ENCODE measurements at places on chromosomes 7 and 10.

- DNase-seq: no peak
Measured at GRCh38 chr10:78381107-78381506, 347.4 kb downstream of the RPS24 start.

GRCh38 chr10:91779011-91779605, 19.1 kb upstream of the TNKS2 start:
- no peak for DNase-seq

DNA sequence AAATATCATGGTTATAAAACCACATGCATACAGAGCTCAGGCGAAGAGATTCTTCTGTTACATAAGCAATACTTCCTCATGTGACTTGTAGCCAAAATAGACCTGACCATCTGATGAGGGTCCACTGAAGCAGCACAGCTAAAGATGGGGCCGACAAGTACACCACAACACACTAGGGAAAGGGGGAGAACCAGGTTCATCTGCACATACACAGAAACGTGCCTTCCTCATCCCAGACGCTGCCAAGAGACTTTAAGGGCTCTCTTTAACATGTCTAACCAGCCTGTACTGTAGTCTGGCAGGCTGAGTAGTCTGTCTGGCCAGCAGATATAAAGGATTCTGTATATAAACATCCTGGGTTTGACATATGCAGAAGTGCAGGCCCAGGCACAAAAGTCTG, 30.3 kb downstream of the ERCC6 start:
- DNase-seq: no peak

GRCh38 chr7:83976302-83976701, 218.3 kb downstream of the SEMA3A start:
- DNase-seq: no peak

DNA sequence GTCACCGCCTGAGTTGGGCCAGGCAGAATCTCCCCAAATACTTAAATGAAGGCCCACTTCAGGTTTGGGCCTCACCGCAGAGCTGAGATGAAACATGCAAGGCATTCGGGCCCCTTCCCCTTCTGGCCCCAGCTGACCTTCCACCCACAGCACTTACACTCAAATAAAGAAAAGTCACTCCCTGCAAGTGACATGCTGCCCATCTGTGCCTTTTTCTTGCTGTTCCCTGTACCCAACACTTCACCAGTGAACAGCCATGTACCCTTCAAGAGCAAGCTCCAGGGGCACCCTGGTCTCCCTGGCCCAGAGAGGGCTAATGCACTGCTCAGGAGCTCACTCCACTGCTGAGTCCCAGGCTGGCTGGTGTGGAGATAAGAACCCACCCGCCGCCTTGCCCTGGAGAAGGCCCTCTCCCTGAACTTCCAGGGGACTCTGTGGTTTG, 40.7 kb downstream of the ZCCHC24 start:
- DNase-seq: no peak

DNA sequence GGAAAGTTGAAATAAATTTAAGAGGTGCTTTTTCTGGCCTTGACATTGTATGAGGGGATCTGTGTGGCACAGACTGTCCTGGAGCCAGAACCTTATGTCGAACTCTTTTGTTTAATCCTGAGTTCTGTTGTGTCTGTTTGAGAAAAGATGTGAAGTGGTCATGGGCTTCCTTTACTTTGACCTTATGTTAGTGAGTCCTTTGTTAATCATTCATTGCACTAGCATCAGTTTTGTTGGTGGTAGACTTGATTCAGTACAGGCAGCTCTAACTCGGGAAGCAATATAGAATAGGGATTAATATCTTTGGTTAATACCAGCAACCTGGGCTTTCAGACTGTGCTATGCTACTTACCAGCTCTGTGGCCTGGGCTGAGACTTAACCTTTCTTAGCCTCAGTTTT, 123.9 kb upstream of the FZD1 start:
- DNase-seq: no peak

GRCh38 chr10:33094263-33095051, 136.4 kb upstream of the ITGB1 start:
- no peak for DNase-seq

DNA sequence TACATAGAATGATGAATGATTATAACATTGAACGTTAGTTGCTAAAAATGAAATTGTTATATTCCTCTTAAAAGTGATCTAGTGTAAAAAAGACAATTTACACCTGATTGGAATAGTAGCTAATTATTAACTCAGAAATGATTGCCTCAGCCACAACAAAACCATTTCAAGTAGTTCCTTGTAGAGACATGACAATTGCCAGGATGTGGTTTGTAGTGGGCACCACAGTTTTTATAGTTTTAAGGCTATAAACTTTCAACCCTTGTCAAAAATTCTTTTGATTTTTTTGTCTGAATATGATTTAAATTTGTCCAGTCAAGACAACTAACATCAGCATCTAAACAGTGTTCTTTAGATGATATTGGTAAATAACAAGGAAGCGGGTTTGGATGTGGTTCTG, 145.2 kb downstream of the SUGCT start:
- DNase-seq: no peak

GRCh38 chr10:72952642-72953158, 1.9 kb downstream of the PLA2G12B start:
- DNase-seq: no peak

DNA sequence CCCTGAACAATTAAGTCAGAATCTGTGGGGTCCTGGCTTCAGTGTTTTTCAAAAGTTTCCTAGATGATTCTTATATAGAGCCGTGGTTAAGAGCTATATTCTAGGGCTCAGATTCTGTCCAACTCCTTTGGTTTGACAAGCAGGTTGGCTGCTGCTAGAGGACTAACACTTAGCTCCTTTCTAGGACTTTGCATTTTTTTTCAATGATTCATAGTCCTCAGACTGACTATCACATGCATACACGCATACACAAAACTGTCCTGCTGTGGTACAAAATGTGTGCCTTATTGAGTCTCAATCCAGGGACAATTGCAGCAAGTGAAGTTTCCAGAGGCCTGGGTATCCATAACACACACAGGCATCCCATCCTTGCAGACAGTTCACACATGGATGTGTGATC, 392.0 kb downstream of the NRG3 start:
- no peak for DNase-seq

DNA sequence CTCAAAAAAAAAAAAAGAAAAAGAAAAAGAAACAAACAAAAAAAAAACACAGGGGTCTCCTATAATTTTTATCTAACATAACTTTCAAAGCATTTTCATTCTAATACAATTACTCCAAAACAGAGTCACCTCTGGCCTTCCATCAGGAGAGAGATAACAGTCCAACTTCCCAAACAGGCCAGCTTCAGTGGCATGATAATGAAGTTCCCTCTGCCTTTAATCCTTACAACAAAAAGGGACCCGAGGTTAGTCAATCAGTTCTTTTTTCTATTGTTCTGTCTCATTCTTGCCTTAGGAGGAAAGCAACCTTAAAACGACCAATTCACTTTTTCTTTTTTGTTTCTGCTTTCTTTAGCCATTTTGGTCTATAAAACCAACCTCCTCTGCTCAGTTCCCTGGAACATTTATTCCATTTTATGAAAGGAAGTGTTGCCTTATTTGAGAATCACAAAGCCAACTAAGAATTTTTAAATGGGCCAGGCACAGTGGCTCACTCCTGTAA, 16.5 kb upstream of the FXYD4 start:
- no peak for DNase-seq

DNA sequence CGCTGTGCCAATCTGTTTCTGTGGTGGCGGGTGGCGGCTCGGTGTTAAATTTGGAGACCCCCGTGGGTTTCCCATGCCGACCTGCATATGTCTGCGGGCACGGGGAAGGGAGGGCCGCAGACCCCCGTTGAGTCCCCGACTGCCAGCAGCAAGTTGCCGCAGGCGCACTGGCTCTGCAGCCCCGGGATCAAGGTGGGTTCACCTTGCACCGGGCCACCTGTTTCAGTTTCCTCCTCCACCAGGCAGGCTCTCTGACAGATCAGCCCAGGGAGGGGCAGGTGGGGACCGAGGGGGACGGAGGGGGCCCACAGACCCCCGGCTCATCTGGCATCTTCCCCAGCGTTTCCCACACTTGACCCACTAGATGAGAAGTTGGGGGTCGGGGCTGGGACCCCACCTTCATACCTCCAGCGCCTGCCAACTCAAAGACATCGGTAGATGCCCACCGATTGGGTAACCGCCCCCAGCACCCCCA, 95.9 kb downstream of the CUX1 start:
- DNase-seq: no peak

DNA sequence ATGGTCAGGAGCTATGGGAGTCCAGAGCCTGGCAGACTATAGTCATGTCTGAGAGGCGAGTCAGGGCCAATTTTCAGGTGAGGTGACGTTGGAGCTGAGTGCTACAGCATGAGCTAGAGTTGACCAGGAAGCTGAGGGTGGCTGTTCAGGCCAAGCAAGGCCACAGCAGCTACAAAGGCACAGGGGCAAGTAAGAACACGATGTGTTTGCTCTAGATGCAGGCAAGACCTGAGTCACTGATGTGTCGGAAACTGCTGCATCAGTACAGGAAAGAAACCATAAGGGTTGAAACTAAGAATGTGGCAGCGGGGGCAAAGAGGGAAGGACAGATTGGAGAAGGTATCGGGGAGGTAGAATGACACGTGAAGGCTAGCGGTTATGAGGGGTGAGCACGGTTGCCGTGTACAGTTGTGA, 11.8 kb upstream of the RRP12 start:
- DNase-seq: no peak

DNA sequence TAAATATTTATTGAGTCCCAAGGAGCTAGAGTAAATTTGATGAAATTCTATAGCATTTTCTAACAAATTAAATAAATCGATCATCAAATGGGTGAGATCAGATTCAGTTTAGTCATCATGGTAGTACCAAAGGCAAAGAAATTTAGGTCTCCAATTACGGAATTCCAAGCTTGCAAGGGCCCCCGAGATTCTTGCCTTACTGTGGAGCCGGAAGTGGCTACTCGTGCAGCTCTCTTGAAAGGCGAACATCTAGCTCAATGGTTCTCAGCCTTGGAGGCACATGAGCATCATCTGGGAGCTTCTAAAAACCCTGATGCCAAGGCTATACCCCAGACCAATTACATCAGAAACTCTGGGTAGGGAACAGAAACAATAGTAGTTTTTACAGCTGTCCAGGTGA, 117.9 kb upstream of the PRR15 start:
- no peak for DNase-seq

DNA sequence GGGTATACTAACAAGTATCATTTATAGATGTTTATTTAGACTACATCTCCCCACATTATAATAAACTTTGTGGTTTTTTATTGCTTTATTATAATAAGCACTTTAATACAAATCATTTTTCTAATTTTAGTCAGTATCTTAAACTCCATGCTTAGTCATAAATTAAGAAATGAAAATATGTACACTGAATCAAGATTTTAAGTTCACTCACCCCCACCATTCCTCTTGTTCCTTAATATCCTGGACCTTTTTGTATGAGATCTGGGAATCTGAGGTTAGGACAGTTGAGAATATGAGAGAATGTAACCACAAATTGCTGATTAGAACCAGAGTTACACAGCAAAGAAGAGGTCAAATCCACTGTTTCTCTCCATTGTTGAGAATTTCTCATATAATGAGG, 93.6 kb upstream of the WNT16 start:
- no peak for DNase-seq

- no peak for DNase-seq
Measured at GRCh38 chr10:75884808-75885207, 453.4 kb downstream of the LRMDA start.

All from NCI-H1436 treated with DMSO at 0.1 percent for 48 hours (cell line).